ENCODE measurements at places on chromosomes 7 and 10.

GRCh38 chr7:116984917-116985316 lies 31.6 kb downstream of the ST7 start:
- DNase-seq = peak; percentile 44

DNA sequence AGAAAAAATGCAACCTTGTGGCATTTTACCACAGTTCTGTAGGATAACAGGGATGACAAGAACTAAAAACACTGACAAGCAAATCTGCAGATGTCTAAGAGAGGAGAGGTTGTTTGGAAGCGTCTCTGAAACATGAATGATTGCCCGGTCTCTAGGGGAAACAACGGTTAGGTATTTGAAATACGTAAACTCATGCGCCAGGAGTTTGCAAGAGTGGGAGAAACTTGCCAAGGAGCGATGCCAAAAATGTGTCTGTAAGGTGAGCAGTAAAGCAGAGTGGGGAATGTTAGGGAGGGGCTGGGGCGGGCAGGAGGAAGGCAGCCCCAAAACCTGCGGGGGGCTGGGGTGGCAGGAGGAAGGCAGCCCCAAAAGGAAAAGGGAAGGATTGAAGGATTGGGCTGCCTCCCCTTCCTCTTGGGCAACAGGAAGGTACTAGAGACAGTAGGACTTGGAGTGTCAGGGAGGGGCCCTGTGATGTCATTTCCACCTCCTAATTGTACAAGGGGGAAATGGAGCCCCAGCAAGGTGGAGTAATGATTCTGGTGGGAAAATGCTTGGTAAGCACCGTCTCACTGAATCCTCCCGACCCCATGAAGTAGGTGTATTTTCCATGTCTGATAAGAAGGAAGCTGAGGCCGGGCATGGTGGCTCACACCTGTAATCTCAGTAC lies 33.2 kb upstream of the PLEKHA1 start:
- DNase-seq = peak; percentile 11

GRCh38 chr10:5419466-5420094 lies 7.2 kb downstream of the NET1 start:
- DNase-seq = peak; percentile 65

DNA sequence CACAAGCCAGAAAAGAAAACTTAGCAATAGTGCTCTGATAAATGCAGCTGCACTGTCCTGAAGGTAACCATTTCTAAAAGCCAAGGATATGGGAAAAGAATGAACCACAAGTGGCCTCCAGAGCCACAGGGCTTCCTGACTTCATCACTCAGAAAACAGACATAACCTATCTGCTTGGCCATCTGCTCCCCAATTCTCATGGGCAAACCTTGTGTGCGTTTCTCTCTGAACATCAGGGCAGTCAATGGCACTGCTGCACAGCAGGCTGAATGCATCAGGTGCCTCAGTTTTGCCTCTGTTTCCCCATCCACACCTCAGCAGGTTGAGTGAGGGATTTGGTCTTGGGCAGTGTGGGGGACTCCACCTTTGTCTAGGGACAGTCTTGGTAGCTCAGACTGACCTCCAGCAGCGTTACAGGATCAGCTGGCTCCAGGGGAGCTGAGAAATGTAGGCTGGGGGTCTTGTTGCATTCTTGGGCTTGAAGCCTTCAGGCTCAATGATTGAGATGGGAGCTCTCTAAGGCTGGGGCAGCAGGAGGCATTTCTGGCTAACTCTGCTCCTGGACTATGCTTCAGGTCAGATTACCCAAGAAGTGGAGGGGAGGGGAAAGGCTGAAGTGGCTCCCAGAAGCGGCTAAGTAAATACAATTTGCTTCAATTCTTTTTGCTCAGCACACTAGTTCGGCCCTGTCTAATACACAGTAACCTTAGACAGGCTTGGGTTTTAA lies 23.6 kb upstream of the PDLIM1 start:
- no peak for DNase-seq

DNA sequence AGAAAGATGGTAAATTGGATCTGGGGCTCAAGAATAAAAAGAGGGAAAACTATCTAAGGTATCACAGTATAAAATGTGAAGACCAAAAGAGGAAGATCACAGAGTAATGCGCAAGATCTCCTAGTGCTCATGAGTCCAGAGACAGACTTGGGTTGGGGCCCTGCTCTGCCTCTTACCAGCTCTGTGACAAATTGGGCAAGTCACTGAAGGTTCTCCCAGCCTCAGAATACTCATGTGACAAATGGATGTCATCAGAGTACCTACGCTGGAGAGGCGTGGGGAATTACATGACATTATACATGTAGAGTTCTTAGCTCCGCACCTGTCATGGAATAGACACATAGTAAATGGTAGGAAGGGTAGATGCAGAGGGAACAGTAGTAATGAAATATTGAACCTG lies 124.4 kb downstream of the DOCK4 start:
- no peak for DNase-seq

DNA sequence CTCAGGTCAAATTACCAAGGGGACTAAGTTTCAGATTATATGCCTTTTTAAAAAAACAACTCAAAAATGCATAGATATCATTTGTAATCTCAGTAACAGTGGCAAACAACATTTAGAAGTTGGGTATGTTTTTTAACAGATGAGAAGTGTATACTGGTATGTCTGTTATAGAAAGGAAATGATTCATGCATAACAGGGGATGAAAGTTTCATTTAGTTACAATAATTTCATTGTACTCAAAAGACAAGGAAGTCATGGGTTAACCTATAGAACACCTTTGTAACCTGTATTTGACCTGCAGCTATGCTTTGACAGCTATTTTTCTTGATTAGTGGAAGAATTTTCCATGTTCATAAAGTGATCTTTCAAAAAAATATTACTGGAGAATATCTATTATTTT lies 35.4 kb upstream of the FAM133B start:
- DNase-seq = no peak

DNA sequence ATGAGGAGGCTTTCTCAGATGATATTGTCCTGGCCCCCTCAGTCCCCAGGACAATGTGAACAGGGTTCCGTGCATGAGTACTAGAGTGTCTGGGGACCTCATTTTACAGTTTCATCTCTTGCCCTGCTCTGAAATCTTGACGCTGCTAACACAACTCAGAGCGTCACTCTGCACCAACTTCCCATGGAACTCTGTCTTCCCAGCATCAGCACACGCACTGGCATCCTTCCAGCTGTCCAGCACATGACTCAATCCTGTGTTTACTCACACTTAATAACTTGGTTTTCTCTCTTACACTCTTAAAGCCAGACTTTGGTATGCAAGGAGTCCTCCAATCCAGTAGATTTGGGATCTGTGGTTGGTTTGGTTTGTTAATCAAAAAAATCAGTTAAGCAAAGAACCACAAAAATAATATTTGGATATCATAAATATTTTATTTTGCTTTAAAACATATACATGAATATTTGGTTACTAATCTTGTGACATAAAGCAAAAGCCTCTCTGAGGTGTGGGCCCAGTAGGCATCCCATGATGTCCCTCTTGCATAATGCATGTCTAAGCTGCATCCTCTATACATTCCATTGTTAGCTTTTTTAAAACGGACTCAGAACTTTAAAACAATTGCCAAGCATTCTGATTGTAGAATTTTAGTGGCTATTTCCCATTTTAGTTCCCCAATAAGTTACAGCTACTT lies 131.0 kb downstream of the CXCL12 start:
- DNase-seq = peak; percentile 93

DNA sequence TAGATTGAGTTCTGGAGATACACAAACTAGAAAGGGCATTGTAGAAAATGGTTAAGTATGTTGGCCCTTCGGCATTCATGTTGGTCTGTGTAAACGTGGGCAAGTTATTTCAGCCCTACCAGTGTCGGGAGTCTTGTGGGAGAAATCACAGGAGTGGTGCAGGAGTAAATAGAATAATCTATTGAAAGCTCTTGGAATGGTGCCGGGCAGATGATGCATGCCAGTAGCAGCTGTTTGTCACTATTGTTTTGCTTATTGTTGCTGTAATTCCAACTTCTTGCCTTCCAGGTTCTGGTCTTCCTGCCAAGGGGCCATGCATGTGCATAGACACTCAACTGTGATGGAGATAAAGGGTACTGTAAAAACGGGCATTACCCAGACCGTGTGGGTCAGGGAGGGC lies 259.4 kb downstream of the CAMK1D start:
- DNase-seq = no peak

- peak; percentile 77 for DNase-seq
Measured at GRCh38 chr10:113854013-113854760, at the start of the genes DCLRE1A and NHLRC2. TSS of gene DCLRE1A (minus strand) at chr10:113854082. CDS start at chr10:113853182, 900 bp downstream. TSS of gene NHLRC2 (plus strand) at chr10:113854661. CDS start at chr10:113854873, 212 bp downstream.
